Subcutaneous preadipocyte (primary cell): ENCODE measurements at places on chromosomes 16 and 17. TPM values are rescaled to one million over a fixed set of nuclear protein-coding genes. Genes with fewer than 3 reads are reported as not detected.

The PPP1R1B gene
- 0.37 TPM in 1 of 2 replicates, not detected in the other for total RNA-seq

The KCNH4 gene
- not detected in 2 replicates for total RNA-seq

The NECAB2 gene
- under 0.01 TPM in 1 of 2 replicates, not detected in the other for total RNA-seq

The KLHL36 gene
- 56.2 and 59.6 TPM in 2 replicates for total RNA-seq

The CDRT15 gene
- total RNA-seq: not detected in 2 replicates

The MVP gene
- total RNA-seq: 246 and 329 TPM in 2 replicates

The PERCC1 gene
- not detected in 2 replicates for total RNA-seq

The TBX2 gene
- 22.0 and 41.6 TPM in 2 replicates for total RNA-seq

The MLYCD gene
- 2.9 and 3.3 TPM in 2 replicates for total RNA-seq
